ENCODE measurements at places on chromosomes 1 and 21.
A peak's percentile ranks its signal among the peaks of the same experiment; 100 is the strongest.

GRCh38 chr1:167538657-167539056 lies 14.9 kb downstream of the CREG1 start:
- DNase-seq = no peak

DNA sequence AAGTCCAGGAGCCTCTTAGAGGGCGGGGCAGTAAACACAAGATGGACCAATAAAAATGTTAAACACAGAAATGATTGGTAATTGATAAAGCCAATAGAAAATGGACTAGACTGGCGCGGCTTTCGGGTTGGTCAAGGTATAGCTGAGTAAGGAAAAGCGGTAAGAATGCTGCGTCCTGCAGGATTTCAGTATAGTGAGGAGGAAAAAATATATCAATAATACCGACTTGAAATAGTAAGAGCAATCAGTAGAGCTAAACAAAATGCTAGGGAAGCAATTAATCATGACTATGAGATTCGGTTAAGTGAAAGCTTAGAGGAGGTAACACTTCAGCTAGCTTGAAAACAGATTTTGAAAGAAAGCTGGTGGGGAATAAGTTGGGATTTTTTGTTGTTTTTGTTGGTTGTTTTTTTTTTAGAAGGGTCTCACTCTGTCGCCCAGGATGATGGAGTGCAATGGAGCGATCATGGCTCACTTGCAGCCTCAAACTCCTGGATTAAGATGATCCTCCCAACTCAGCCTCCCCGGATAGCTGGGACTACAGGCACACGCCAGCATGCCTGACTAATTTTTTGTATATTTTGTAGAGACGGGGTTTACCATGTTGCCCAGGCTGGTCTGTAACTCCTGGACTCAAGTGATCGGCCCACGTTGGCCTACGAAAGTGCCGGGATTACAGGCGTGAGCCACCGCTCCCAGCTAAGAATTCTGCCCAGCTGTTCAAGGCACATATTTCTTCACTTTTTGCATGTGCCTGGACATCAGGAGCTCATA lies 711 bp upstream of the TESK2 start:
- DNase-seq = no peak

DNA sequence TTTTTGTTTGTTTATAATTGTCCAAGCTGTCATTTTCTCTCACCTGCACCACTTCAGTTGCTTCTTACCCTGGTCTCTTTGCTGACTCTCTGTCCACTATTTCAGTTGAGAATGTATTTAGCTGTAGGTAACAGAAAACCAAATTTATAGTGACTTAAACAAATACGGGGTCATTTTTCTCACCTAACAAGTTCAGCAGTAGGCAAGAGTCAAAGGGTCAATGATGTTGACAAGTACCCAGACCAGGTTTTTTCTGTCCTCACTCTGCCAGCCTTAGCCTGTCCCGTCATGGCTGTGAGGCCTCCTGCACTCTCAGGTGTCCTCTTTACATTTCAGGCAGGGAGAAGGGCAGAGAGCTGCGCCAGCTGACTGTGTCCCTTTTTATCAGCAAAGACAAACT lies 11.8 kb downstream of the RIIAD1 start:
- no peak for DNase-seq

DNA sequence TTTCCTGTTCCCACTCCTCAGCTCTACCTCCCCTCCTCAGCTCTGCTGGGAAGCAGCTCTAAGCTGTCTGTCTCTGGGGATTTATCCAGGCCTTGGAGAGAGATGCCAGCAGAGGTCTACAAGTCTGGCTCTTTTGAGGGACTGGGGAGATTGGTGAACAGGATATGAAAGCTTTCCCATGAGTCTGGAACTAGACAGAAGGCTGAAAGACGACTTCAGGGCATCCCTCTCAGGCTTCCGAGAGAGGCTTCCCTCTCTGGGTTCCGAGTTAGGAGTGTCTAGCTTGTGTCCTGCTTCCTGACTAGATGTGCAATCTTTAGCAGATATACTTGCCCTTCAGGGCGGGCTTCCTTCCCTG lies 733 bp downstream of the TMEM35B start:
- DNase-seq = no peak

GRCh38 chr1:112514901-112515300 lies 6.1 kb downstream of the WNT2B start:
- no peak for DNase-seq

DNA sequence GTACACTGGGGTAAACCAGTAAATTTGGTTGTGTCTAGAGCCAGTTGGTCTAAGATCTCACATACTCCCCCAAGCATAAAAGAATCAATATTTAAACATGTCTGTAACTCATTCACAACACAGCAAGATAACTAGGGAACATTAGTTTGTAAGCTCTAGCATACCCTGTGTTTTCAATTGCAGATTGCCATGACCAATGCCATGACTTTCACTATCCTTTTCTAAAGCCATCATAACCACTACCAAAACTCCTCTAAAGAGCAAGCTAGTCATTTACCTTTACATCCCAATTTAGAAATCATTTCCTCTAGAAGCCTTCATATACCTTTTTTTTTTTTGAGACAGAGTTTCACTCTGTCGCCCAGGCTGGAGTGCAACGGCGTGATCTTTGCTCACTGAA lies 56.5 kb upstream of the PLA2G4A start:
- DNase-seq = no peak

DNA sequence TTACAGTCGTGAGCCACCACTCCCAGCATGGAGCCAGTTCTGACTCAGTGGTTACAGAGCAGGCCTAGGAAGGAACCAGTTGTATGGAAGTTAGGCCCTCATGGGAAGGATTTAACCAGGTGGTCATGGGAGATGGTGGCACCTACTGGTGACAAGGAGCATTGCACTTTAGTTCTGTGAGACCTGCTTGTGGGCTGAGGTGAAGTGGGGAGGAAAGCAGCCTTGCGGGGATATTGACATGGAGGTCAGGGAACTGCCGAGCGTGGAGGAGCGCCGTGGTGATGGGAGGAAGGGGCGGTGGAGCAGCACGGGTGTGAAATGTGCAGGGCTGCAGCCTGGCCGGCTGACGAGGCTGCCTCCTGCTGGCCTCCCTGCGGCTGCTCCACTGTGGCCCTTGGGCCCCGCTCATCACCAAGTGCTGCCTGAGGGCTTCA lies 100.4 kb downstream of the GALNT2 start:
- DNase-seq = peak; percentile 13
